ENCODE measurements at places on chromosomes 4 and X.
A peak's percentile ranks its signal among the peaks of the same experiment; 100 is the strongest.

DNA sequence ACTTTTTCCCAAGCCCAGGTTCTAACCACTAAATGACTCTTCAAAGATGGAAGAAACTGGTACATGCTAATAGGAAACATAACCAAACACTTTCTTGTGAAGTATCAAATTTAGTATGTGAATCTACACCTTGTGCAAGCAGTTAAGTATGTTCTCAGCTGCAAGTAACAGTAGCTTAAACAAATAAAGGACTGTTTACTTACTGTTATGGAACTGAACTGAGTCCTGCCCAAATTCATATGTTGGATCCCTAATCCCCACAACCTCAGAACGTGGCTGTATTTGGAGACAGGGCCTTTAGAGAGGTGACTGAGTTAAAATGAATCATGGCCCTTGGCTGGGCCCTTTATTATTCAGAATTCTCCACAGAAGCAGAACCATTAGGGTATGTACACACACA is 178.7 kb downstream of the KDR start:
- no peak for DNase-seq

- DNase-seq: no peak
Observed at GRCh38 chrX:97797076-97797475, 913.4 kb downstream of the RPA4 start.

GRCh38 chrX:134174859-134175258 is 62.1 kb upstream of the CCDC160 start:
- DNase-seq: no peak

GRCh38 chr4:15702941-15703403 is at the start of gene BST1:
TSS of gene BST1 (plus strand) at chr4:15703065. CDS start at chr4:15703145, 80 bp downstream.
- no peak for DNase-seq

GRCh38 chrX:148363471-148364235 is 136.8 kb upstream of the AFF2 start:
- DNase-seq: no peak

GRCh38 chr4:6002492-6002833 is 15.8 kb downstream of the C4orf50 start:
- no peak for DNase-seq

DNA sequence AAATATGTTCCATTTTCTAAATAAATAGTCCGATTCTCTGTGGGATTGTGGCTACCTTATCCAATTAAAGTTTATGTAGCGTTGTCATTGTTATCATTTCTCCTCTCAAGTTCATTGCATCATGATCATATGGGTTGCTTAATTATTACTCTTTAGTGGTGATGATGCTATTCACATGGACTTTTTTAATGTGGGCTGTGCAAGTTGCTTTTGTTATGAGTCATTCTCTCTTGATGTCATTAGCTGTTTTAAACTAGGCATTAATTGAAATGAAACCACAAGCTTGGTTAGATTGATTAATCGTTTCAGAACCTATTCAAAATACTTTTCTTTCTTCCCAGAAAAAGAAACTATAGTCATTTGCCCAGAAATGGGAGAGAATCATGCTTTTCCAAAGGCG is 38.2 kb downstream of the NHS start:
- DNase-seq: no peak

DNA sequence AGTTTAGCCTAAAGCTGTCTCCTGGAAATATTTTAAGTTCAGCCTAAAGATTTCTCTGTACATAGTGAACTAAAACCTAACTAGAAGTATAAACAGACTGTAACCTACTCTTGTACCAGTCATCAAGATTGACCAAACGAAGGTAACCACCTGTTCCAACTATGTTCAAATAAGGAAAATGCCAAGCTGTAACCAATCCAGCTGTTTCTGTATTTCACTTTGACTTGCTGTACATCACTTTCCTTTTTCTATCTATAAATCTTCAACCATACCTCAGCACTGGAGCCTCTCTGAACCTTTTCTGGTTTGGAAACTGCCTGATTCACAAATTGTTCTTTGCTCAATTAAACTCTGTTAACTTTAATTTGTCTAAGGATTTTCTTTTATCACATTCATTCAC is 3.1 kb upstream of the CYSLTR1 start:
- no peak for DNase-seq

DNA sequence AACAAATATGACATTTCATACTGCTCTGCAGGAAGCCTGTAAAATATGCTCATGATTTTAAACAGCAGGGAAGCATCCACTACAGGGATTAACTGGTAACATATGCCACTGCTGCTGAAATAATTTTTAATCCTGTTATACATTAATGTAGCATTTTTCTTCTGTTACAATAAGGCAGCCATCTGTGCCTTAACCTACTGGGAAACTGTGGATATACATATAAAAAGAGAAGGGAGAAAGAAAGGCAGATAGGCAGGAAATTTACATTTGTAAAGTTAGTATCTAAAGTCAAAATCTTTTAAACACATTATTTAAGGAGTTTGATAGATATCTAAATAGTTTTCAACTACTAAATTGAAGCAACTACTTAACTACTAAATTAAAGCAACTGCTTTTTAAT is 514.6 kb upstream of the KLHL4 start:
- no peak for DNase-seq

GRCh38 chr4:68954126-68954525 is 2.5 kb upstream of the UGT2A3 start:
- no peak for DNase-seq

DNA sequence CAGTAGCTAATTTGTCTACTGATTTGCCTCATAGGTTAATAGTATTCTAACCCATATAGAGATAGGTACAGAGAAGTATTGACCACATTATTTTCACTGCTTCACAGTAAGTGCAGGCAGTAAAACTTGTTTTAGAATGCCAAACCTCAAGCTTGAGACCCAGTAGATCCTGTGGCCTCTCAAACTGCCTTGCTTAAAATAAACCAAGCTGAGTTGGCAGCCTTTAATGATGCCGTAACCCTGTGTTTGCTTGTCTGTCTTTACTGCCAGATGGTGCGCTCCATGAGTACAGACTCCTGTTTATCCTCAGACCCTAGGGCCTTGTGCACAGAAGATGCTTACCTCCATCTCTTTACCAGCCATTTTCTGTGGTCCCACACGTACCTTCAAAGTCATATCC is 50.8 kb downstream of the ANXA3 start:
- no peak for DNase-seq

DNA sequence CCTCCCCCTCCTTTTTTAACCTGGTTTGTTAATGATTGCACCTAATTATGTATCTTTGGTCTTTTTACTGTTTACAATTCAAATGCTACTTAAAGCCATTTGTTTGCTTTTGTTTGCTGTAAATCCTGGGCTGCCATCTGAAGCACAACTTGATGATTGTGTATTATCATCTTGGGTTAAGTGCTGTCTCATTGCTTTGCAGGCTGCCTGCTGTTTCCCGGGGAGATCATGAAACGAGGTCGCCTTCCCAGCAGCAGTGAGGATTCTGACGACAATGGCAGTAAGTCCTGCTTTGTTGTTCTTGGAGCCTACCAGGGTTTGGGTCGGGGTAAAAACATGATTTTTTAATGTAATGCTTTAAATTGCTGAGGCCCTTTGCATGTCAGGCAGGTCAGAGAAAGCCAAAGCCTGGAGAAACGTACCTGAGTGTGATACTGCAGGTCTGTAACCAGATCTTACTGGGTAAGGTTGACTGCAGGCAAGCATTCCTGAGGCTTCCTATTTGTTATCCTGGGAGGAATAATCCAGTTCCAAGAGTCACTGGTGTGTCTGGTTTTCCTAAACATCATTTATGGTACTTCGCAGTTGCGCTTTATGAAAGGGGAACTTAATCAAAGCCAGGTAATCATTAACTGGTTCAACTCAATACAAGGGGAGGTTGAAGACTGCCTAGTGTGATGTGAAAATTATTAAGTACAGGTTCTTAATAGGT is 22.2 kb downstream of the JADE1 start:
- no peak for DNase-seq

- DNase-seq: no peak
Observed at GRCh38 chrX:120664081-120664480, 34.2 kb upstream of the C1GALT1C1 start.

DNA sequence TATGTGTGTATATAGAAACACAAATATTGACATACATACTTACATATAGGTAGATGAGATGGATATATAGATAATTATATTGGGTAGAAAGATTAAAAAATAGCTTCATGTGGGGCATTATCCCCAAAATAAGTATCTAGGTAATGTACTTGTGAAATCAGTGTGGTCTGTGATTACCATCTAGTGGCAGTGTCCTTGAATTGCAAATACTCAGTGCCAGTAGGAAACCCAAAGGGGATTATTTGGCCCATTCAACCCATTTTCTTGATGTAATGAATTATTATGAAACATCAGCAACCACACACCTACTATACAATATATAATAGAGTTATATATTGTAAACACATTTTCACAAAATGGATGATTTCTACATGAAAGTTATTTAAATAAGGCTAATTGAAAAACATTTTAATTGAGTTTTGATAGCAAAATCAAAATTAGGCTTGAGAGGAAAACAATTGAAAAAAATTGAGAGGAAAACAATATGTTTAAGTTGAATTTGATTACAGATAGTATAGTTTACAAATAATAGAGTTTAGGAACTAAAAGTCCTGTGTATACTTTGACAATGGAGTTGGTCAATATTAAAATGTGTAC is 389.4 kb downstream of the GALNTL6 start:
- peak; percentile 12 for DNase-seq

GRCh38 chr4:112094330-112094729 is 50.9 kb upstream of the FAM241A start:
- no peak for DNase-seq

DNA sequence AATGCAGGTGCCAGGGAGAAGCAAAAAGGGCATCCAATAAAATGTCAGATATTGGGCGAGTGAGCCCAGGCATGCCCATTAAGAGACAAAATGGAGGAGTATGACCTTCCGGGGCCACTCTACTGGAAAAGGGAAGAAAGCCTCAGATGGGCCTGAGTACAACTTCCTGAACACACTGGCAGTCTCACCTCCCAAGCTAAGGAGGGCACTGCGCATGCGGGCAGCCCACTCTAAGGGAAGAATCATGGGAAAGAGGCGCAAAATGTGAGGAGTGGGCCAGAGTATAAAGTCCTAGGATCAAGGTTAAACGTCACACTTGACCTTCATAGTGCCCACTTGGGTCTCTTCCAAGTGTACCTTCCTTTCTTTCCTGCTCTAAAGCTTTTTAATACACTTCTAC is 63.5 kb downstream of the TIGD2 start:
- no peak for DNase-seq

GRCh38 chrX:55056820-55057674 is 17.8 kb upstream of the PAGE2B start:
- no peak for DNase-seq

DNA sequence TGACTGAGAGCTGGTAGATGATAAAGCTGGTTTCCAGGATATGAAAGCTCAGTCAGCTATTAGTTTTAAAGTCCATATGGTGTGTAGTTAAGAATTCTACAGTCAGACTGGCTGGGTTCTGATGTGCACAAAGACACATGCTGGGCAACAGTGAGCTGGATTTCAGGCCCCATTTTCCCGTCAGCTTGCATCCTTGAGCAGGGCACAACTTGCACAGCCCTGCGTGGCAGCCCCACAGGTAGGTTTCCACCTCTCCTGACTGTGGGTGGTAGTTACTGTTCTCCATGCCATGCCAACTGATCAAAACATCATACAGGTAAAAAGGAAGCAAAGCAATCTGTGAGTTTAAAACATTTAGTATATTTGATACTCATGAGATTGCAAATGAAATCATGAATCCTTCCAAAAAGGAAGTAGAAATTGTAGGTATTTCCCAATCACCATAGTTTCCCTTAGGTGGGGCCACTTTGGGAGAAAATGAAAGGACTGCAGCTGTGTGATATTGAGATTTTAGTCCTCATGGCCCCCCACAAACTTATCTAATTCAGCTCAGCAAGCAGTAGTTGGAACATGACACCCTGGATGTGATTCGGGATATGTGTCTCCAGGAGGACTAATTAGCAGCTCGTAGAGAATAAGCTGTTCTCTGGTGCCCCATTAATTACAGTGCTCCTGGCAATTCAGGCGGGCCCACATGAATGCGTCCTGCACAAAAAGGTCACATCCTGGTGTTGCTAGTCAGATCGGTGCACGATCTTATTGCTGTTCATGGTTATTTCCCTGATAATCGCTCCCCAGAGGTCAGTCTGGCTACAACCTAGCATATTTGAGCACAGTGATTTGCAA is 42.4 kb upstream of the NOCT start:
- no peak for DNase-seq

- DNase-seq: no peak
Observed at GRCh38 chr4:175874306-175874705, 62.2 kb upstream of the GPM6A start.

- no peak for DNase-seq
Observed at GRCh38 chr4:5435823-5436222, 272.5 kb downstream of the EVC2 start.

DNA sequence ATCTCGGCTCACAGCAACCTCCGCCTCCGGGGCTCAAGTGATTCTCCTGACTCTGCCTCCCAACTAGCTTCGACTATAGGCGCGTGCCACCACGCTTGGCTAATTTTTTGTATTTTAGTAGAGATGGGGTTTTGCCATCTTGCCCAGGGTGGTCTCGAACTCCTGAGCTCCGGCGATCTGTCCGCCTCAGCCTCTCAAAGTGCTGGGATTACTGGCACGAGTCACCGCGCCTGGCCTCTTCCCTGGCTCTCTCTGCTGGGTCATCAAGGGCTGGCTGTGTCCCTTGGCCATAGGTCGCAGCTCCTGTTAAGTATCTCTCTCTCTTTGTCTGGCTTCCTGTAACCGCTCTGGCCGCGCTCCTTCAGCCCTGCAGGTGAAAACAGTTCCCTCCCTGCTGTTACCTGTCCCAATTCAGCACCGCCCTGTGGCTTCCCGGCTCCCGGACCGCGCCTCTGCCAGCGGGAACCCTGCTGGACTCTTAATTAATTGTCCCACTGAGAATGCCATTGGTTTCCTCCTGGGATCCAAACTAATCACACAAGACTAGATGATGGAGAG is 1.3 kb upstream of the RGS12 start:
- no peak for DNase-seq

Measured in HFF-Myc (cell line).